NCI-H460 (cell line): ENCODE measurements at places on chromosomes 2 and 18.

DNA sequence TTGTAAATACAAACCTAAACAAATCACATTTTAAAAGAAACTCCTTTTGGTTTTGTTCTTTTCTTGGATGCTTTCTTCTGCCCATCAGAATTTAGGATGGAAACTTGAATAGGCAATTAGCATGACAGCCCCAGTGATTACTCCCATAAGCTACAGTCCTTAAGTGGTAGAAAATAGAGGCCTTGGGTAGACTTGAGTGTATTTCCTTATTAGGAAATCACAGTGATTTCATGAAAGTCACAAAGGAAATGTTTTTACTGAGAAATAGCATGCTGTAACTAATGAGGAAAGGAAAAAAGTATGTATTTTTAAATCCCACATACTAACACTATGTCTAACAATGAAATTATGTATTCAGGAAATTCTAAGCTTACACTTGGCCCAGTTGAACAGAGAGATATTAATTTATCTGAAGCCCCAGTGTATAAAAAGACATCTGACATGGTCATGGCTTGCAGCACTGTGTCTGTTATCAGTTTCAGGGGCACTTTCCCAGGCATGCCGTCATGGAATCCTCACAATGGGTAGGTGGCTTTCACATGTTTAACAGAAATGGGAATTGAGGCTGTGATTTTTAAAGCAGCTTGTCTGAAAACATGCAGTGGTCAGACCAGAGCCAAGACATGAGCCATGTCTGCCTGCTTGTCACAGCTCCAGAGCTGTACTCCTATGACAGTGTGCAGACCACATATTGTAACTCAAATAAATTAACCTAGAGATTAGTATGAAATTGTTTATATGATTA is 79.7 kb upstream of the TRIB2 start:
- no peak for DNase-seq

GRCh38 chr18:23330423-23330822 is 122.7 kb upstream of the RIOK3 start:
- no peak for DNase-seq

DNA sequence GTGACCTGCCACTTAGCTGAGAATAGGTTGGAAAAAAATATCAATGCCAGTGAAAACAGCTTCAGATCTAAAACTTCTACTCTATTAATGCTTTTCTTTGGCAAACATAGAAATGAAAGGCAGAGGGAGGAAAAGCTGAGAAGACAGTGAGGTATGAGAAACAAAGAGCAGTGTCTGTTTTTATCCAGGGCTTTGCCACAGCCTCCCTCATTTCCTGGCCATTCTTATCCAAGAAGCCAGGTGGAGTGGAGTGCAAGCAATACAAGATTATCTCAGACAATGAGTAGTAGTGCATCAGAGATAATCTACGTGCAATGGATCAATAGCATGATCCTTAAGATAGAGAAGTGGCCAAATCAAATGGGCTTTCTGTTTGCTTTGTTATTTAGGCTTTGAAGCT is 808.7 kb upstream of the PIK3C3 start:
- no peak for DNase-seq

DNA sequence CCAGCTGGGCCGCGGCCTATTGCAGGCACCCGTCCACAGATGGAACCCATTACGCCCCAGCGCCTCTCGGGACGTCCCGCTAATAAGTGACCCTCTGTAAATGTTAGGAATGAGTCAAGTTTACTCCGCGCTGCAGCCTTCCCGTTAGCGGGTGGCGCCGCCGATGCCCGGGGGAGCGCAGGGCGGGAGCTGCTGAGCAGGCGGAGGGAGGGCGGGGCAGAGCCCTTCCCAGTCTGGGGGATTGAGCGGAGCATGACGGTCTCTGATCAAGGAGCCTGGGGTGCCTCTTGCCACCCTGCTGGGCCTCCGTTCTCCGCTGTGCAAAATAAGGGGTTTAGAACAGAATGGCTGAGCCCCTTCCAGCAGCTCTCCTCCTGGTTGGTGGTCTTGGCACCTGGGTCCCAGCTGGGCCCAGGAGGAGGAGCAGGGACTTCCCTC is 10.5 kb downstream of the CROCC2 start:
- DNase-seq: peak; percentile 38

DNA sequence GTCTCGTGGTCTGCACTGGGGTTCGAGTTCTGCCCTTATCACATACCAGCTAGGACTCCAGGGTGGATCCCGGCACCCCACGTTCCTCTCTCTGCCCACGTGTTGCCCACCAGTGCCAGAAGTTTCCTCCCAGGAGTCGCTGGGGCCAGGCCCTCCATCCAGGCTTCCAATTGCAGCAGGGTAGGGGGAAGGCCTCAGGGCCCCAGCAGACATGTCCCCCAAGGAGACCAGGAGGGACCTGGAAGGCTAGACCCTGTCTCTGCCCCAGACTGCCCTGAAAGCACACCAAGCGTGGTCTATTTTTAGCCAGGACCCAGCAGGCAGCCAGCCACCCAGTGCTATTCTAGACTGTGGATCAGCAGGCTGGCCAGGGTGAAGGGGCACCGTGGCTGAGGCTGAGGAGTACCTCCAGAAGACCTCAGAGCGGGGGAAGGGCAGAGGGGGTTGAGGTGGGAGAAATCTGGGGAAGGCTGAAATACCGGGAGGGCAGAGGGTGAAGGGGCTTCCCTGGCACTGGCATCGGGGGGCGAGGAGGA is 18.8 kb upstream of the TNS1 start:
- DNase-seq: no peak

- no peak for DNase-seq
Observed at GRCh38 chr2:237564526-237565131, 1.7 kb upstream of the PRLH start.

GRCh38 chr2:231152800-231153557 is 28.1 kb upstream of the HTR2B start:
- no peak for DNase-seq

- no peak for DNase-seq
Observed at GRCh38 chr2:147045113-147045512, 799.7 kb upstream of the ACVR2A start.
